Motor neuron (in vitro differentiated cells): ENCODE measurements at places on chromosomes 5 and 9. TPM values are rescaled to one million over a fixed set of nuclear protein-coding genes. Genes with fewer than 3 reads are reported as not detected.

BRD8 gene
- 88.3 and 117 TPM in 2 replicates for total RNA-seq

DTWD2 gene
- total RNA-seq, result 2.8 and 3.1 TPM in 2 replicates

SIL1 gene
- 26.3 and 32.7 TPM in 2 replicates for total RNA-seq

MPDZ gene
- 39.1 and 58.5 TPM in 2 replicates for total RNA-seq

S1PR3 gene
- total RNA-seq, result 10.1 and 38.8 TPM in 2 replicates

GGTA1 gene
- total RNA-seq, result 0.13 and 1.1 TPM in 2 replicates
